ENCODE measurements at places on chromosomes 7 and 10.

DNA sequence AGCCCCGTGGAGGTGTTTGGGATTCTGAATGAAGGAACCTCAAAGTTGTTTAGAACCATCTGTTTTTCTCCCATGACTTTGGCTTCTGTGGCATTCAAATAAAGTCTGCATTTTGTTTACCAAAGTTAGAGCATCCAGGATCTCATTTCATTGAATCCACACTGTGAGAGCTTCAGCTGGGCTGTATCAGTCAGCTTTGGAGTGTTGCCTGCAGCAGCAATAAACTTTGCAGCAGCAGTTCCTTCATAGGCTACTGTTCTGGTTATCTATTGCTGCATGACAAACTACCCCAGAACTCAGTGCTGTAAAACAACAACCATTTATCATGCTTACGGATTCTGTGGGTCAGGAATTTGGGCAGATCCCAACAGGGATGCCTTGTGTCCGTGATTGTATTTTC is 1575.2 kb upstream of the LRRTM3 start:
- no peak for DNase-seq

GRCh38 chr7:73308074-73308664 is 457 bp downstream of the NSUN5 start:
- DNase-seq: no peak

- no peak for DNase-seq
Measured at GRCh38 chr10:77144656-77145055, 493.0 kb downstream of the KCNMA1 start.

- DNase-seq: no peak
Measured at GRCh38 chr10:24750695-24751094, 27.0 kb upstream of the ARHGAP21 start.

DNA sequence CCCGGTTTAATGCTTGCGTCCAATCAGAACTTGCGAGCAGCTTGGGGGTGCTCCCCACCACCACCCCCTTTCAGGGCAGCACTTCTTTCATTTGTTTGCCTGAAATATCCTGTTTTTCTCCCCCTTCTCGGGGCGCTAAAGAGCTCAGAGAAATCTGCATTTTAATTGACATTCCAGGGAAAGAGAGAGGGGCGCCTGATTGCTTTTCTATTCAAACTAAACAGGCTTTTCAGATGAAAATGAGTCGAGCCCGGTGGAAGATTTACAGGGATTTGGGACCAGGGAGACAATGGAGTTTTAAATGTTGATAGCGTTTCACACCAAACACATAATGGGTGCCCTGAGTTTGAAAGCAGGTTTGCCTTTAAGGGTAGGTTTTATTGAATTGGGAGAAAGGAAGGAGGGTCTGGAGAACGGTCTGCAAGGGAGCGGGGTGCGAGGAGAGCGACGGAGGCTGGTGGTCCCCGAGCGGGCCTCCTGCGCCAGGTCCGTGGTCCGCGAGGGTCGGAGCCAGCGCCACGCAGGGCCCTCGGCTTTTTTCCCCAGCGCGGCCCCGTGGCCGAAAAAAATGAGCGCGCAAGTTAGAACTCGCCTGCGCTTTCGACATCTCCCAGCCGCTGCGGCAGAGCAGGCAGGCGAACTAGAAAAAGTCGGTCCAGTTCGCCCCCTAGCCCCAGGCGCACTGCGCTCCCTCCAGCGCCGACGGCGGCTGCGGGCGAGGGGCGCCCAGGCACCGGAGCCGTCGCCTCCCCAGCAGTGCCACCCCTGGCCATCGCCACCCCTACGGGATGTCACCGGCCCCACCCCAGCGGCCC is 1.3 kb downstream of the FGFR2 start:
- DNase-seq: no peak

GRCh38 chr10:82267014-82267413 is 392.0 kb downstream of the NRG3 start:
- DNase-seq: no peak

DNA sequence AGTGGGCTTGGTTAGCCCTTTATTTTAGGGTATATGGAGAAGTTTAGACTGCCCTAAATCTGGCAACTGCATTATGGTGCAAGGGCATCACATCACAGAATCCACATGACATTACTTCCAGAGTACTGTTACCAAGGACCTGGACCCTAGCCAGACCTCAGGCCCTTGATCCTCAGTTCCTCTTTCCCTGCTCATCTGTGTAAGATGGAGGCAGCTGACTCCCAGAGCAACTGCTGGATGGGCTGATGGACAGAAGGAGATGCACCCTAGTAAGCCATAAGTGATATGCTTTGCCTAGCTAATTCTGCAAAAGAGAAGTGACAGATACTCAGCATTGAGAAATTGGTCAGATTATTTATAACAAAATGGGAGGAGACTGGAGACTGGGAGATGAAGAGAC is 131.7 kb downstream of the DYNC1I1 start:
- DNase-seq: no peak

DNA sequence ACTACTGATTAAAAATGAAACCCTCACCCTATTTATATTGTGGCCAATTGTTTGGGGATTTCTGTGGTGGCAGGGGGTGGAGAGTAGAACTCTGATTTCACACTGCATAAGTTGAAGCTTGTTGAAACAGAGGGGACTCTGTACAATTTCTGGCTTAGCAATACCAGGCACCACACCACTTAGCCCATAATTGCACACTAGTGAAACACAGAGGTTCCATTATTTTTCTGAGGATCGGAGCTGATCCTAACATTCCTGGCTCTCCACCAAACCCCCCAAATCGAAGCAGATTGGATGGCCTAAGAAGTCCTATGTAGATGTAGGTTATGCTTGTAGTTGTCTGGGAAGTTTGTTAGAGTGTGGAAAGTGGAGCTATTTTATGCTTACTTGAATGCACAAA is 47.0 kb downstream of the PTN start:
- DNase-seq: no peak

- DNase-seq: no peak
Measured at GRCh38 chr10:6164271-6165095, 38.2 kb upstream of the PFKFB3 start.

GRCh38 chr7:7474436-7474835 is 61.2 kb downstream of the COL28A1 start:
- no peak for DNase-seq

GRCh38 chr10:88810196-88810961 is 7.8 kb downstream of the LIPM start:
- no peak for DNase-seq

- no peak for DNase-seq
Measured at GRCh38 chr7:107999779-108000560, 3.0 kb downstream of the LAMB1 start.

DNA sequence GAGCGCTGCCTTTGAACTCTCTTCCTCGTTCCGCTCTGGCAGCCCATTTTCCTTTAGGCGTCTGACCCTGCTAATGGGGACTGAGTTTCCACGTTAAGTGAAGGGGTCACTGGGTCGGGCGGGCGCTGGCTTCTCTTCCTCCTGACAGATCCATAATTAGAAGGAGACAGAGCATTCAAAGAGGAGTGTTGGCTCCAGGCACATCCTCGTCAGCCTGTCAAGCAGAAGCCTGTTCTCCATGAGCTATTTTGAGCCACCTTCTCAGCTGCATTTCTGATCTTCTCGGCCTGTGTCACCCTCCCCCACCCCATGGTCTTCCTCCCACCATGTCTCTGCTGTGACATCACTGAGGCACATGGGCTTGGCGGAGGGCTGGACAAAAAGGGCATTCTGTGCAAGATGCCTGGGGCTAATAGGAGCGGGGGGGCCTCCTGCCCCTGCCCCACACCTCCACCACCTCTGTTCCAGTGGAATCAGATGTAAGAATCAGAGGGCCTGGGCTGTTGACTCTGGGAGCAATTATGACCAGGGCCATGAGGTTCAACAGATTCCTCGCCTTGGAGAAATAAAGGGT is 248.1 kb downstream of the PLXNA4 start:
- no peak for DNase-seq

GRCh38 chr7:22390516-22390915 is 33.6 kb upstream of the RAPGEF5 start:
- no peak for DNase-seq

DNA sequence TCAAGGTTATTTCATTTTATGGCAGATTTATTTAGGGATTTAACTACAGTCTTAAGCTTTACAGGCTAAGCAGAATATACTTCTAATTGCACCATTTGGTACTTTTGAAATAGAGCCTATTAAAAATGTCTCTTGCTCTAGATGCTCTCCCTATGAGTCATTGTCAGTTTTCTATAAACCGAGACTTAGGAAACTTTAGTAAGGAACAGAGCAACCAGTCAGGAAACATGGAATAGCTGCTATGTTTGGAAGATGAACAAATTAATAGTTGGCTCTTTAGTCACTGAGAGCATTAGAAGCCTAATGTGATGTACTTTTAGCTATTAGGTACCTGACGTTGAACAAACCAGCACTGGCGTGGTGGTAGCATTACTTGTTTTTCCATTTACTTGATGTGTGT is 35.3 kb downstream of the INPP5F start:
- DNase-seq: no peak

DNA sequence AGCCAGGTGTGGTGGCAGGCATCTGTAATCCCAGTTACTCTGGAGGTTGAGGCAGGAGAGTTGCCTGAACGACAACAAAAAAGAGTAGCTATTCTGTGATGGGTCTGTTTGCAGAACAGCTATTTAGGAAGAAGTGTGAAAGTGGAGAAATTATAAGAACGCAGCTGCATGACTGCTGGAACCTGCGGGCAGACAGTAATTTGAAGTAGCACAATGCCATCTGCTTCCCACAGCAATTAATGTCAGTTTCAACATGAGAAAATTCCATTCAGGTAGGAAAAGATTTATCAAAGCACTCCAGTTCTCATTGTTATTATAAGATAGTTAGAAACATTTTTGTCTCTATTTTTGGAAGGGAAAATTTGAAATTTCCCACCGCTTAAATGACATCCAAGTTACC is 21.5 kb downstream of the LAMB1 start:
- DNase-seq: no peak

DNA sequence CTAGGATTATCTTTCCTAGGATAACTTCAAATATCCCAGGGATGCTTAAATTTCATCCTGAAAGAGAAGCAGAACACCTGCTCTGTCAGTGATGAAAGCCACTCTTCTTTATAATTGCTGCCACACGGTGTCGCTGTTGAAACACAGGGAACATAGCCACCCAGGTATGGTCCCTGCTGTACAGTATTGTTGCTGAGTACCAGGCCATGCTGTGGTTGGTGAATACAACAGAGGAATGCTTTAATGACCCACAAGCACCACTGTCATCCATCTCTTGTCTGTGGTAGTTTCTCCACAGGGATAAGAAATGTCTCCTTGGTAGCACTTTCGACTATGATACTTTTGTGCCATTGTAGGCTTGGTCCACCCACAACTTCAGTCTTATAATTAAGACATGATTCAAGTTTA is 70.6 kb upstream of the STARD3NL start:
- peak; percentile 45 for DNase-seq

GRCh38 chr10:37710831-37711616 is 146.4 kb downstream of the ZNF248 start:
- DNase-seq: no peak

Measured in CMK (cell line).